KBM-7 (cell line): ENCODE measurements at places on chromosomes 16 and 17.

DNA sequence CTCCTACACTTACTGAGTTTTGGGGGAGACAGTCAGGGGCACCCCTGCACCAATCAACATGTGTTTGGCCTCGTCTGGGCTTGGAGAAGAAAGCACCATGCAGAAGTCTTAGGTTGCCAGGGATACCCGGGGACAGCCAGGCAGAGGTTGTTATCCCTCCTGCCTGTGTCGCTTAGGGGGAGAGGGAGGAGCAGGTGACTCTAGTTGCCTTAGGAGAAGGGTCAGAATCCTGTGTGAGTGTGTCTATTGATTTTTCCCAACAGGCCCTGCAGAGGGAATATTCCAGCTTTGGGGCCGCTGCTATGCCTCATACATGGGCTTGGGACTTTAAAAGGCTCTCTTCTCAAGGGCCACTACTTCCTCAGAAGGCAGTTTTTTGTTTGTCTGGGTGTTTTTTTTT lies 89.1 kb downstream of the RGS9 start:
- no peak for DNase-seq

- DNase-seq, result no peak
Observed at GRCh38 chr17:51184124-51184523, 17.9 kb downstream of the NME2 start.

DNA sequence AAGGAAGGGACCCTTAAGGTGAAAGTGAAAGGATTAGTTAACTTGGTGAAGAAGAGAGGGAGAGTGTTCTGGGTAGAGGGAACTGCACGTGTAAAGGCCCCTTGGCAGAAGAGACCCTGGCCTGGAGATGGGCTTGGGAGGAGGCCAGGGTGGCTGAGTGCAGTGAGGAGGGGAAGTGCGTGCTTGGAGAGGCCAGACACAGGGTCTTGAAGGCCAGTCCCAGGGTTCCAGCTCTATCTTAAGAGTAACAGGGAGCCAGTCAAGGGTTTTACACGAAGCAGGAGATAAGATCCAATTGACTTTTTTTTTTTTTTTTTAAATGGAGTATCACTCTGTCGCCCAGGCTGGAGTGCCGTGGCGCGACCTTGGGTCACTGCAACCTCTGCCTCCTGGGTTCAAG lies 15.2 kb upstream of the DOK4 start:
- no peak for DNase-seq

- no peak for DNase-seq
Observed at GRCh38 chr17:65712383-65713267, 151.2 kb upstream of the AXIN2 start.

DNA sequence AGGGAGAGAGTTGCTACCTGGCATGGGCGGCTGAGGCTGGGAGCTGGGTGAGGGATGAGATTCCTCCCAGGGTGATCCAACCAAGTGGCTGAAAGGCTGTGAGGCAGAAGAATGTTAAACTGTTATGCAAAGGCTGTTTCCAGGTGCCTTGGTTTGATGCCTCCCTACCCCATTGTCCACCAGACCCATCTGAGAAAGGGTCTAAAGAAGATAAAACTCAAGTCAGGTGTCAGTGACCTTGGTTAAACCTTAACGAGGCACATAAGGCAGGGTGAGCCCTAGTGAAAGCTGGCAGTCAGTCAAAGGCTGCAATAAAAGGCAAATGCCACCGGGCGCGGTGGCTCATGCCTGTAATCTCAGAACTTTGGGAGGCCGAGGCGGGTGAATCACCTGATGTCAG lies 23.8 kb downstream of the LDHD start:
- no peak for DNase-seq

GRCh38 chr17:45149669-45150664 lies 1.7 kb downstream of the HEXIM1 start:
- DNase-seq, result peak; percentile 57

DNA sequence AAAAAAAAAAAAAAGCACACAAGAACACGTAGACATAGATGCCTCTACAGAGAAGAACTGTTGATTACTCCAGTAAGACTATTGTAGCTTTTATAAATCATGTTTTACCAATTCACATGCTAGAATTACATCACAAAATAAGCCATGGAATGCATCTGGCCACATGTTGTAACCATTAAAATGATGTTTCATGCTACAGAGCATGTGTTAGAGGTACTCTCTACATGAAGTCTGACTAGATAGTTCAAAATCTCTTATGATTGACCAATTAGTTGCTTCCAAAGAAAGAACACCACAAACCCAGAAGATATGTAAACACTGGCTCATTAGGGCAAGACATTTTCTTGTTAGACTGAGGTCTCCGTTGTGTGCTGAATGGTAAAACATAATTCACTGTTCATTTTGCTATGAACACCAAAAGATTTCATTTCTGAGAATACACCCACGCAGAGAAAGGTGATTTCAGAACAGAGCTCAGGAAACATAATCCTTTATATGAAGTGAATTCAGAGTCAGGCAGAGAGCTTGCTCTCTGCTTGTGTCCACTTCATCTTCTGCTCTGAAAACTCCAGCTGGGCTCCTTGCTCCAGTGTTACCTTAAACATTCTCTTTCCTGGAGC lies 411.4 kb upstream of the SOX9 start:
- no peak for DNase-seq

GRCh38 chr17:67575325-67575724 lies 142.4 kb upstream of the NOL11 start:
- DNase-seq, result no peak

GRCh38 chr16:79869304-79870015 lies 268.9 kb upstream of the MAF start:
- DNase-seq, result no peak

DNA sequence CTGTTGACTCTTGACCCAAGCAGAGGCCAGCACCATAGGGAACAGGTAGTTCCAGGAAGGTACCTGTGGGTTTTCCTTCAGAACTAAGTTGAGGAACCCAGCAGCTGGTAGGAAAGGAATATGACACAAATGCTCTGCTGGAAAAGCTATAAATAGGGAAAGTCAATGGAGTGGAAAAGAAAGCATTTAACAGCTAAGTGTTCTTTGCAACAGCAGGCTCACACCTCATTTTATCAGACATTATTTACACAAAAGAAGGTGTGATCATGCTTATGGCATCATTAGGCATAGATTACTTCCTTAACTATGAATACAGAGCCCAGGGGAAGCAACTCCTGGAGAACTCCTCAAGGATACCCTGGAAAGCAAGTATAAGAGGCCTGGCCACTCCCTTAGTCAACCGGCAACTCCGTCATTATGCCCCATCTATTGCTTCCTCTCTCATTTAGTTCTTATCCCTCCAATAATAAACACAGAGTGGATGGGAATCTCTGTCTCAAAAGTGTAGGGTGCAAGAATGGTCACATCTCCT lies 128.1 kb downstream of the HS3ST2 start:
- DNase-seq, result no peak

DNA sequence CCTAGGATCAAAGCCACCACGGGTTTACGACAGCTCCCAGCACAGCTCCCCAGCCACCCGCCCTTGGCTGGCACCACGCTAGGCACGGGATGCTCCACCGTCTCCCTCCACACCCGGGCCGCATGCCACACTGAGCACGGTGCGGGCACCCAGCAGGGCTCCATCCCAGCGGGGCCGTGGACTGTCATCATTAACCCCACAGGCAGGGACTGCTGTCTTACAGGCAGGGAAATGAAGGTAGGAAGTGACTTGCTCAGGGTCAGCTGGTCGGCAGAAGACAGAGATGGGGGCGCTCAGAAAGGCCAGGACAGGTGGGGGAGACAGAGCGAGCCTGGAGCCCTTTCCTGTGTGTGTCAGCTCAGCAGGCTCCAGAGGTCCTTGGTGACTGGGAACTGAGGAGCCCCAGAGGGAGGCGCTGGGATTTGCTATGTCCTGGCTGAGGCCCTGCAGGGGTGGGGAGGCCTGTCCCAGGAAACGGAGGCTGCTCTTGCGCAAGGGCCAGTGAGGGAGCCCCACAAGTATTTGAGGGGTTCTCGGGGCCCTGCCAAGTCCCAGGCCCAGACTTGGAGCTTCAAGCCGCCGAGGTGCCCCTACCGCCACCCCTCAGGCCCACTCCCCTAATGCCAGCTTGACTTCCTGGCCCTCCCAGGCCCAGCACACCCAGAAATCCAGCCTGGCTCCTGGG lies 3.2 kb downstream of the UBALD1 start:
- DNase-seq, result no peak

- DNase-seq, result no peak
Observed at GRCh38 chr17:31907342-31907962, 5.9 kb upstream of the UTP6 start.

DNA sequence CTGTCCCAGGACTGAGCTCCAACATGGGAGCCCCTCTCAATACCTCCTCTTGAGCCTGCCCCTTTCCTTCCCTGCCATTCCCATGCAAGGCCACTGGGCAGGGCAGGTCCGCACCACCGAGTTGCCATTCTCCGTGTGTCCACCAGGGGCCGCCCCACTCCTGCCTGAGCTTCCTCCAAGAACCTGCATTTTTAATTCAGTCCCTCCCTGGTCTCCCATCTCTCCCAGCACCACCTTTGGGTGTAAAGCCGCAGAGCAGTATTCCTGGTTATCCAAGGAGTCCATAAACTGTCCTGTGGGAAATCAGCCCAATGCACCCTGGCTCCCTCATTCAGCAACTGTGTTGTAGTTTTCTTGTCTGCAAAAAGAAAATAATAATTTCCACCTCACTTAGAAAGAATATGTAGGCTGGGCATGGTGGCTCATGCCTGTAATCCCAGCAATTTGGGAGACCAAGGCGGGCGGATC lies 15.9 kb upstream of the ANKRD40CL start:
- DNase-seq, result peak; percentile 97

DNA sequence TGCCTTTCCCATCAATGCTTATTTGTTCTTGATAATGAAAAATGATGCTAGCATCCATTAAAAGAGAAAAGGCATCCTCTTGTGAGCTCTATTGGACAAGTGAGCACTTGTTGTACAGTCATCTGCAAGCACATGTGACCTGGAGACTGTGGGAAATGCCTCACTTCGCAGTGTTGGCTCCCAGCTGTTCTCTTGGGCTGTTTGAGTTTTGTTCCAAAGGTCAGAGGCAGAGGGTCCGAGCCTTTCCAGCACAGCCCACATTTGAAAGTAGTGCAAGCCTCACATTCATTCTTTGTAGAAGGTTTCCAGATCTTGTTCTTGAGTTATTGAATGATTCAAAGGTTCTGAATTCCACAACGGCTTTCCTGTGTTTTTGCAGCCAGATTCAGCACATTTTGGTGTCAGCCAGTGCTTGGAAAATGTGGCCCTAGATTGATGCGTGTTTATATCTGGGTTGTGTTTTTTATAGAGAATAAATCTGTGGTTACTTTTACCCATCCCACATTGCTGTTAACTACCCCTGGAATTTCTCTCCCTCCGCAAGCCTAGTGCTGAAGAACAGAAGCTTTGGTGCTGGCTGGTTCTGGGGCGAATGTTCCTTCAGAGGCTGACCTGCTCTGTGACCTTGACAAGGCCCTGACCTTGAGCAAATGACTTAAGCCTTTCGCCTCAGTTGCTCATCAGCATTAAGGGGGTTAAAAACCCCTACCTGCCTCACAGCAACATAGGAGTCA lies 49.8 kb downstream of the CDH1 start:
- no peak for DNase-seq

DNA sequence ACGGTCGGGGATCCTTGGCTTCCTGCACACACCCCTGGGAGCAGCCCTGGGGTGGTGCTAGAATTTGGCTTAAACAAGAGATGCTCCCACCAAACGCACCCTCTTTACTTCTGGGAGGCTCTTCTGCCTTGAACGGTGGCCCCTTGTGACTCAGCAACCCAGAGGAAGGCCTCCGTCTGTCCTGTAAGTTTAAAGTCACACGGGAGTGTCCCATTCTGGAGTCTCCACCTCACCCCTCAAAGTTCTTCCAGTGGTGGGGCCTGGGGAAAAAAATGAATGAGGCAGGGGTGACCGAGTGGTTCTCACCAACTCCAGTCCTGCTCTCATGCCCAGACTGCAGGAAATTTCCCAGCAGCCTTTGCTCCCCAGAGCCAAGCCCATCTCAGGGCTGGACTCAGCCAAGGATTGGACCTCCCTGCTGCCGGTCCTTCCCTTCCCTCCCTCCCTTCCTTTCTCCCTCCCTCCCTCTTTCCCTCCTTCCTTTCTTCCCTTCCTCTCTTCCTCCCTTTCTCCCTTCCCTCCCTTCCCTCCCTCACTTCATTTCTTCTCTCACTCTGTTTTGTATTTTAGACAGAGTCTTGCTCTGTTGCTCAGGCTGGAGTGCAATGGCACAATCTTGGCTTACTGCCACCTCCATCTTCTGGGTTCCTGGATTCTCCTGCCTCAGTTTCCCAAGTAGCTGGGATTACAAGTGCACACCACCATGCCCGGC lies 11.4 kb downstream of the ITGAD start:
- no peak for DNase-seq
